ENCODE measurements at places on chromosomes 3 and 15.

- no peak for DNase-seq
These were observed 157.9 kb downstream of the STAC start for GRCh38 chr3:36538136-36538749.

DNA sequence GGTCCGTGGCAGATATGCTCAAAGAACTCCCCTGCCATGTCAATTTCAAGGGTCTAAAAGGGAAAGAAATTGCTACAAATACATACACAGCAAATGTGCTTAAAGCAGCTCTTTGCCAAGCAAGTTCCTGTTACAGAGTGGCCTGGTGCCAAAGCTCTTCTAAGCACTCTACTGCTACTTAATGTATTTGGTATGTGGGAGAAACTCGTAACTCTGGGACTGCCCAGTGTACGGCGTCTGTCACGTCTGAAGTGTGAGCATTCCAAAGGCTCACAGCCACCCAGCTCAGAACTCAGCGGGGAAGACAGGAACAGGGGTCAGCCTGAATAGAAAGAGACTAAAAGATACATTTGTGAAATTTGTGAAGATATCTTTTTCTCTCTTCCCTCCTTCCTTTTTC lies 54.6 kb downstream of the RBMS3 start:
- DNase-seq, result peak; percentile 69

- peak; percentile 87 for DNase-seq
These were observed 28.9 kb downstream of the FBXW12 start for GRCh38 chr3:48400824-48401433.

- no peak for DNase-seq
These were observed 40.8 kb downstream of the KCNAB1 start for GRCh38 chr3:156161172-156161571.

- no peak for DNase-seq
These were observed 720.5 kb upstream of the ALCAM start for GRCh38 chr3:104646196-104646595.

GRCh38 chr3:11346416-11346815 lies 74.2 kb downstream of the ATG7 start:
- DNase-seq, result no peak

- peak; percentile 34 for DNase-seq
These were observed 108.8 kb downstream of the ARNT2 start for GRCh38 chr15:80512726-80513660.

- no peak for DNase-seq
These were observed 137.0 kb upstream of the UBP1 start for GRCh38 chr3:33577173-33577572.

Measured in Ammon's horn (tissue), 1 donor.